ENCODE measurements at places on chromosomes 13 and 19.
A peak's percentile ranks its signal among the peaks of the same experiment; 100 is the strongest.

DNA sequence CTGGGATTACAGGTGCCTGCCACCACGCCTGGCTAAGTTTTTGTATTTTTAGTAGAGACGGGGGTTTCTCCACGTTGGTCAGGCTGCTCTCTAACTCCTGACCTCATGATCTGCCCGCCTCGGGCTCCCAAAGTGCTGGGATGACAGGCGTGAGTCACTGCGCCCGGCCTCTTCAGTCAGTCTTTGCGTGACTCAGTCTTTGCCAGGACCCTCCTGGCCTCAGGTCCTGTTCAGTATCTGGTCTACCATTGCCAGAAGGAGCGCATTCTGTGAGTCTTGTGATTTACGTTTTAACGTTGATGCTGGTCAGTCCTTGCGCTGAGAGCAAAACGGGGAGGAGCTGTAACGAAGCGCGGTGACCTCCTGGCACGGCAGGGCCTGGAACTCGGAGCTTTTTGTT is 7.6 kb upstream of the HMG20B start:
- no peak for DNase-seq

- DNase-seq: no peak
Measured at GRCh38 chr19:48659768-48660167, 13.0 kb downstream of the NTN5 start.

DNA sequence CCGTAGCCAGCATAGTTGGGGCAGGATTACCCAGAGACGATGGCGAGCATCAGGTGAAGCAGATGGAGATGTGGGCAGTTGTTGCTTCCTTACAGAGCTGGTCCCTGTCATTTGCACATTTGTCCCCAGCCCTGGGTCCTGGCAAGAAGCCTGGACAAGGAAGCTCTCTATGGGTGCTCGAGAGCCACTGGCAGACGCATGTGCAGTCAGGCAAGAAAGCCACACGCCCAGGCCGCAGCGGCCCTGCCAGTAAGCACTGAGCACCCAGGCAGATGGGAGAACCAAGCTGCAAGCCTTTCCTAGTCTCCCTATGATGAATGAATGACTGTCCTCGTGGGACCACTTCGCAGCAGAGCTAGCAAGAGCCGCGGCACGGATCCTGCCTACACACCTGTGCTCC is 182.8 kb downstream of the FOXO1 start:
- no peak for DNase-seq

- DNase-seq: peak; percentile 7
Measured at GRCh38 chr13:40273253-40274025, 393.0 kb downstream of the FOXO1 start.

DNA sequence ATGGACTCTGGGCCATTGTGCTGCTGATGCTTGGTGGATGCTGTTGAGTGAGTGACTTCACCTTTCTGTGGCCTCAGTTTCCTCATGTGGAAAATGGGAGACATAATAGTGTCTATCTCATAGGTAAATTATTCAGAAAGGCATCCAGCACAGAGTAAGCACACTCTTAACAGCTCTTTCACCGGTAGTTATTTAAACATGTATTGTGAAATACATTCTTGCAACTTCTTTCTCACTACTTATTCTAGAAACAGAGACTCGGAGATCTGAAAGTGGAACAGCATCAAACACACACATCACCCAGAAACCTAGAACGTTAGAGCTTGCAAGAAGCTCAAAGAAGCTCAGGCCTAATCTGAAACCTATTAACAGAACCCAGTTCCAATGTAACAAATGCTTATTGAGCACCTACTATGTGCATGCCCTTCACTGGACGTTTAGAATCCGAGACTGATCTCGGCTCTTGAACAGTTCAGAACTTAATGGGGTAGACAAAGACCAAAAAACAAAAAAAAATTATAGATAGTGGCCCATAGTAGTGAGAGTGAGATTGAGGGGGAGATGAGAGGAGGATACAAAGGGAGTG is 4.1 kb downstream of the ZSWIM9 start:
- DNase-seq: no peak

GRCh38 chr13:18212873-18213272 is 968.8 kb downstream of the TUBA3C start:
- DNase-seq: no peak

DNA sequence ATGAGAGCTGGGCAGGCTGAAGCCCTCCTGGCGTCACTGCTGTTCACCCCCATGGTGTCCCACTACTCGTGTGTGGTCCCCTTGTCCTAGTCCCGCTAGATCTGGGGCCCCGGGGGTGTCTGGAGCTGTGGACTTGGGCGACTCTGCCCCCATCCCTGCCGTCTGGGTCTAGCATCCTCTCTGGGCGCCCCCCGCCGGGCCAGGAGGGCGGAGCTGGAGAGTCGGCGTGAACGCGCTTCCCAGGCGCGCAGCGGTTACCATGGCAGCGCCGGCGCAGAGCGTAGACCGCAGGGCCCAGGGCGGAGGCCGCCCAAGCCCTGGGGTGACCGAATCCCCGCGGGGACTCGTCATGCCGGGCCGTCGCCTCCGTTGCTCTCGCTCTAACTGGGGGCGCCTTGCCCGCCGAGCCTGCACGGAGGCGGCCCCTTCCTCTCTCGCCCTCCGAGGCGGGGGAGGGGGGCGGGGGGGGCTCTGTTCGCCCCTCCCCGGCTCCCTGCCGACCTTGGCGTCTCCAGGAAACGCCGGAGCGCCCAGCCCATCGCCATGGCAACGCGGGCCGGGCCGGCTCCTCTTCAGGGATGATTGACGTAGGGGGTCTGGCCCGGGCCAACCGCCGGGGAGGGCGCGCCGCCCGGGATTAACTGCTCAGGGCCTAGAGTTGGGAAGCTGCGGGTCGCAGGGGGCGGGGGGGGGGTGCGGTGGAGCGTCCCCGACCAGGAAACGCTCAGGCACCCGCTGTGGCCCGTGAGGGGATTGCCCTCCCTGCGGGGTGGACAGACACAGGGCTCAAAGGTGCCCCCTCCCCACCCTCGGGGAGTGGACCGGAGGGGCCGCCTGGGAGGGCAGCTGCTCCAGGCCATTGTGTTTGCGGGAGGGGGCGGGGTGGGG is 8.9 kb downstream of the ISYNA1 start:
- DNase-seq: peak; percentile 67

- DNase-seq: no peak
Measured at GRCh38 chr13:39509616-39510315, 93.2 kb downstream of the LHFPL6 start.

DNA sequence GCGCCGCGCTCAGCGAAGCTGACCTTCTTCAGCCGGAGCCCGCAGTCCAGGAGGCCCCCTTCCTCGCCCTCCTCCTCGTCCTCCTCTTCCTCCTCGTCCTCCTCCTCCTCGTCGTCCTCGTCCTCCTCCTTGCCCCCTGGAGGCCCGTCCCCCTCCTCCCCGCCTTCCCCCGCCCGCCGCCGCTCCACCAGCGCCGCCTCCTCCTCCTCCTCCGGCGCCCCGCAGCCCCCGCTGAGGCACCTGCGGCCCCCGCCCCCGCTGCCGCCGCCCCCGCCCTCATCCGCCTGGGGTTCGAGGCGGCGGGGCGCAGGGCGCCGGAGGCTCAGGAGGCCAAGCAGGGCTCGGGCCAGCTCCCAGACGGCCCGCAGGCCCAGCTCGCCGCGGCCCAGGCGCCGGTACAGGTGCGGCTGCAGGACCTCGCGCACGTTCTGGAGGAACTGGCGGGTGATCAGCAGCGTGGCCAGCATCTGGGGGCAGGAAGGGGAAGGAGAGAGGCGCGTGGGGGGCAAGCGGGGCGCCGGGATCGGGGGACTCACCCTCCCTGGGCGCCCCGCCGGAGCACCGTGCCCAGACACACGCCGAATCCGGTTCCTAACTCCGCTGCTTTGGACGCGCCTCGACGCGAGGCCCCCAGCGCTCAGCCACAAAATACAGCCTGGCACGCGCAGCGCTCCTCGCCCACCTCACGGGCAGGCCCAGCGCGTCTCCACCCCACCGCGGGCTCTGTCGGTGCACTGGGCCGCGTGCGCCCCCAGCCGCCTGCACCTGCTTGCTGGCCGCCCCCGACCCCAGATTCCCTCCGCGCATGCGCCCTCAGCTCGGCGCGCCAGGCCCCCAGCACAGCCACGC is 5.9 kb downstream of the ANO8 start:
- no peak for DNase-seq

GRCh38 chr19:46404753-46405468 is 8.5 kb downstream of the CCDC8 start:
- no peak for DNase-seq

- no peak for DNase-seq
Measured at GRCh38 chr13:67966065-67966464, 735.9 kb upstream of the PCDH9 start.

DNA sequence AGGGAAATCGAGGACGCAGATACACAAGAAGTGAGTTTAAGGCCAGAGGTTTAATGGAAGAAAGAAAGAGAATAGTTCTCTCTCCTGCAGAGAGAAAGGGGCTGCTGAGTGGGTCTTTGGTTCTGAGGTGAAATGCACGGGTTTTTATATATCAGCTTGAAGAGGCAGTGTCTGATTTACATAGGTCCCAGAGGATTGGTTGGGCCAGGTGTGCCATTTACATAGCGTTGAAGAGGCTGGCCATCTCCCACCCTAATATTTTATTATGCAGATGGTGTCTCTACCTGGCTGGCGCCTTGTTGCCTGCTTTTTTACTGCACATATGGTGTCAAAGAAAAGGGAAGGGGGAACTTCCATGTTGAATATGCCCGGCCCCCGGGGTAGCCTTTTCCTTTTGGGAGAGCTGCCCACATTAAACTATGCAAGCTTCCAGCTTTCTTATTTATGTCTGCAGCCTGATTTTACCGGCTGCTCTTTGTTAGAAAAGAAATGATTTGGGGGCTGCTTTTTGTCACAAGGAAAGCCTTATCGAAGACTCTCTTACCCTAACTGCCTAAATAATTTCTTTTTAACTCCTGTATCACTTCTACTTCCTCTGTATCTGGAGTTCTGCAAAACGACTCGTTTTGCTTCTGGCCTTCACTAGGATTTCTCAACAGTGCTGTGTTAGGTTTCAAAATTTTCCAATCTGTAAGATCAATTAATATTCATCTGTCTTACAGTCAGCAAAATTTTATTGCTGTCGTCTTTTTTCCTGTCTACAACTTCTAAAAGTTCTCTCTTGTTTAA is 268.5 kb downstream of the B3GLCT start:
- no peak for DNase-seq

- no peak for DNase-seq
Measured at GRCh38 chr19:49653466-49653806, 11.4 kb downstream of the SCAF1 start.

GRCh38 chr13:64936879-64937278 is 2293.3 kb downstream of the PCDH9 start:
- DNase-seq: no peak

DNA sequence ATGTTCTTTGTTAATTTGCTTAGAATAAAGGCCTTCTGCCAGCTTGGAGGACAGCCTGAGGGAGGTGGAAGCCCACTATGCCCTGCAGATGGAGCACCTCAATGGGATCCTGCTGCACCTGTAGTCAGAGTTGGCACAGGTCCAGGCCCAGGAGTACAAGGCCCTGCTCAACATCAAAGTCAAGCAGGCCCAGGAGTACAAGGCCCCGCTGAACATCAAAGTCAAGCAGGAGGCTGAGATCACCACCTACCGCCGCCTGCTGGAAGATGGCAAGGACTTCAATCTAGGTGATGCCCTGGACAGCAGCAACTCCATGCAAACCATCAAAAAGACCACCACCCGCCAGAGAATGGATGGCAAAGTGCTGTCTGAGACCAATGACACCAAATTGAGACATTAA is 41.7 kb downstream of the ZNF85 start:
- no peak for DNase-seq

DNA sequence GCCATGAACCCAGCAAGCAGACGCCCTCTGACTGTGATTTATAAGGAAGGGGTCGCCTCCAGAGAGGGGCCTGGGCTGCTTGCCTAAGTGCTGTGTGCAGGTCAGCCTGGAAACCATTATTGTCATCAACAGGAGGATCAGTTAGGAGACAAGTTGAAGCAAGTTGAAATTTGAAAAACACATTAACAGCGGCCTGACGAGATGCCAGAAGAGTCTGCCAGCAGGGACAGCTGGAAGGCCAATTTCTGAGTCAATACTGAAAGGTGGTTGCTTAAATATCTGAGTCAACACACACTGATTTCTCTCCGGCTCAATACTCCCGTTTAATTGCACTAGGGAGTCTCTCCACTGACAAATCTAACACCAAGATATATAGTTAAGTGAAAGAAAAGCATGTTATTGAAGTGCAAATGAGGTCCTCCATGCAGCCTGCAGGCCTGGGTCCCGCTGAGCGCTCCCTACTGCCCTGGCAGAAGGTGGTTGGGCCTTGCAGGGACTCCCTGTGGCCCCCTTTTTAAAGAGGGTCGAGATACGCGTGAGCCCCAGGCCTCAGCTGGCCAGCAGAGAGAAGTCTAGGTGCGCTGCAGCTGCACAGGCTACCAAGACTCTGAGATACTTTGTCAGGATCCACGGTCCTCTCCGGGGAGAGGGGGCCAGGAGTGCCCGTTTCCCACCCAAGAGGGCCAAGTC is 91.1 kb downstream of the RNASEH2B start:
- no peak for DNase-seq

GRCh38 chr13:100584896-100585295 is 3.7 kb downstream of the GGACT start:
- no peak for DNase-seq

- DNase-seq: no peak
Measured at GRCh38 chr19:18135712-18136584, 17.0 kb upstream of the PIK3R2 start.

GRCh38 chr13:37277435-37278144 is 172.1 kb upstream of the CSNK1A1L start:
- DNase-seq: no peak

- DNase-seq: no peak
Measured at GRCh38 chr19:54335164-54335563, 3.8 kb downstream of the LILRA4 start.

DNA sequence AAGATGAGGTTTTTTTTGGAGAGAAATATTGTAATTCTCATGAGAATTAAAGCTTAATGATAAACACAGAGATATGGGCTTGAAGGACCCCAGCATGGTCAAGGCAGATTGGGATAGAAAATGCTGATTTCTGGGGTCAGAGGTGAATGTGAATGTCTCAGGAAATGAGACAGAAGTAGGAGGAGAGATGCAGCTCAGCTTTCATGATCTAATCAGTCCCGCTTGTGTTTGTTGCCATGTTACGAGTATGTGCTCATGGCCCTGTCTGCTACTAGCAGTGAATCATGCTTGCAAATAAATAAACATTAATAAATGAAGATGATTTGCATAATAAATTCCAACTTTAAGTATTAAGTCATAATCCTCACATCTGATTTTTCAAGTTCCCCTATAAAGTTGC is 23.0 kb upstream of the NDFIP2 start:
- no peak for DNase-seq

DNA sequence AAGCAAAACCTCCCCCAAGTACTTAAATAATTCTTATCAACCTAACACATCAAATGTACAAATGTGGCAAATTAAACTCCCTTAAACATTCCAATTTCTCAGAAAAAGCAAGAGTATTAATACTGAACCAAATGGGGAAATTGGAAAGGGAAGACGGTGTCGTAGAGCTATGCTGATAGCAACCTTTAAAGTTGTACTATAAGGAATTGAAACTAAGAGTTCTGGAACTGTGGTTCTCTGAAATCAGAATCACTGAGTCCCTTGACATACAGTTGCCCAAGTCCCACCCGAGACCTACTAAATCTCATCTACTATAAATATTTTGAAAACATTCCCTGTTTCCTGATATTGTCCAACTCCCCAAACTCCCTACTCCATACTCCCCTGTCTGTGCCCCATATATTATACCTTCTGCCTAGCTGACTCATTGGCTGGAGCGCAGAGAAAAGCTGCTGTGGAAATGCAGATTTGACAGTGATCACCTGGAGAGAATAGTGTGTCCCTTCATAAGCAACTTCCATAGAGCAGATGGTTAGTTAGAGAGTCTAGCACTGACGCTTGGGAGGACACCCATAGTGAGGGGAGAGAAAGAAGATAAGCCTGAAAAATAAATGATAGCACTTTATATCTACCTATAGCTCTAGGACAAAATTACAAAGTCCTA is 51.4 kb upstream of the ITM2B start:
- no peak for DNase-seq

All from bone marrow (tissue), 2 donors.